ENCODE measurements at places on chromosomes 6 and 20. TPM values are rescaled to one million over a fixed set of nuclear protein-coding genes. Genes with fewer than 3 reads are reported as not detected.

The RNF182 gene
- total RNA-seq = 1.9 TPM

The LY6G6F gene
- not detected for total RNA-seq

DNA sequence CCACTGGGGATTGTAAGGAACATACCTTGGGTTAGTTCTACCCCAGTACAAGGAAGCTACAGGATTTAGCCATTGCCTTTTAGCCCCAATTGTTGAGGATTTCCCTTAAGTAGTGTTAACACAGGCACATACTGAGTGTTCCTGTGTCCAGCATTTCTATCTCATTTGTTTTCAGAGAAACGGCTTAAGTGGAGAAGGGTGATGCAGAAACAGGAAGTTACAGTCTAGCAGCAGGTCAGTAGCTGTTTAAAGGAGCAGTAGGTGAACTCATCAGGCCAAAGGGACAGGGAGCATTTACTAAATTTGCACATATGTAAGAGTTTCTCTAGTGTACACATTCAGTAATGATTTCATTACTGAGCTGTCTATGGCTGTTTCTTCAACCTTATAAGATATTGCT lies 644.2 kb upstream of the GJE1 start:
- no peaks in the 10 kb centered on the region for H3K36me3 ChIP-seq
- no peaks in the 10 kb centered on the region for H3K4me1 ChIP-seq
- no peak overlapping the region for H3K4me3 ChIP-seq
- no peak overlapping the region for H3K27ac ChIP-seq
- DNase-seq = no peak

- no peaks in the 10 kb centered on the region for H3K36me3 ChIP-seq
- no peak for DNase-seq
- peaks cover 1% of the 10 kb centered on the region for H3K4me1 ChIP-seq
- H3K27ac ChIP-seq = no peak overlapping the region
Observed at GRCh38 chr20:17501701-17502100, 29.5 kb downstream of the BFSP1 start.

The NKAIN4 gene
- 0.60 TPM for total RNA-seq

GRCh38 chr20:5160882-5161281 lies 34.1 kb downstream of the CDS2 start:
- H3K36me3 ChIP-seq = no peaks in the 10 kb centered on the region
- H3K4me3 ChIP-seq = no peak overlapping the region

DNA sequence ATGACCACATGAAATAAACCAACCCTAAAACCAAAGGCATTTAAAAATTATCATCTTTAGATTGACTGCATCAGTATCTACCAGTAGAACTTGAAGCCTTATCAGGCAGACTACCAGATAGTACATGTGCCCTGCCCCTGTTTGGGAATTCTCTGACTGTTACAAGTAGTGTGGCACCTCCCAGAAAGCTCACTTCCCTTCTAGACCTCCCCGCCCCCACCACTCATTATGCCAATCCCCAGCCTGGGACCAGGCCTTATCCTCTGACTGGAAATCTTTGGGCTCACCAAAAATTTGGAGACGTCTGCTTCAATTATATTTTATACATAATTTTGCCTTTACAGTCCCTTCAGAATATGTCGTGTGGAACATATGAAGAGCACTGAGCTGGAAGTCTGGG lies 155.6 kb downstream of the TFAP2B start:
- no peak for DNase-seq
- H3K36me3 ChIP-seq = no peaks in the 10 kb centered on the region
- H3K27ac ChIP-seq = no peak overlapping the region
- H3K27me3 ChIP-seq = peaks cover 4% of the 10 kb centered on the region
- H3K4me1 ChIP-seq = peaks cover 16% of the 10 kb centered on the region

- H3K4me1 ChIP-seq = peaks cover 2% of the 10 kb centered on the region
- peaks cover 2% of the 10 kb centered on the region for H3K36me3 ChIP-seq
- H3K4me3 ChIP-seq = no peak overlapping the region
- H3K27ac ChIP-seq = no peak overlapping the region
- no peaks in the 10 kb centered on the region for H3K27me3 ChIP-seq
Observed at GRCh38 chr20:44388466-44389023, 33.0 kb downstream of the HNF4A start.

DNA sequence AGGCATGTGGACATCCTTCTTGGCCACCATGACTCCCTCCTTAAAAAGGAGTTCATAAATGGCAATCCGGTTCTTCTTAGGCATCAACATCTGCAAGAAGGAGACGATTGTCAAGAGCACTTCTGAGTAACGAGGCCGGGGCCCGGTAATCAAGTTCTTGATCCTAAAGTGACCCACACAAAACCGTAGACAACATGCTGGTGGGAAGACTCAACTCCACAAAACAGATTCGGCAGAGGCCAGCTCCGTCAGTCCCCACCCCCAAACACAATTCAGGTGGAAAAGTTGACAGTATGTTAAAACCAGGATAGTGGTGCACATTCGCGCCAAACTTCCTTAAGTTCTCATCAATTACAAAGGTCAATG lies 754 bp downstream of the RPS10 start:
- no peaks in the 10 kb centered on the region for H3K27me3 ChIP-seq
- peak overlapping the region; percentile 100 for H3K27ac ChIP-seq
- no peak for DNase-seq
- peaks cover 9% of the 10 kb centered on the region for H3K4me1 ChIP-seq
- peak overlapping the region; percentile 98 for H3K4me3 ChIP-seq

DNA sequence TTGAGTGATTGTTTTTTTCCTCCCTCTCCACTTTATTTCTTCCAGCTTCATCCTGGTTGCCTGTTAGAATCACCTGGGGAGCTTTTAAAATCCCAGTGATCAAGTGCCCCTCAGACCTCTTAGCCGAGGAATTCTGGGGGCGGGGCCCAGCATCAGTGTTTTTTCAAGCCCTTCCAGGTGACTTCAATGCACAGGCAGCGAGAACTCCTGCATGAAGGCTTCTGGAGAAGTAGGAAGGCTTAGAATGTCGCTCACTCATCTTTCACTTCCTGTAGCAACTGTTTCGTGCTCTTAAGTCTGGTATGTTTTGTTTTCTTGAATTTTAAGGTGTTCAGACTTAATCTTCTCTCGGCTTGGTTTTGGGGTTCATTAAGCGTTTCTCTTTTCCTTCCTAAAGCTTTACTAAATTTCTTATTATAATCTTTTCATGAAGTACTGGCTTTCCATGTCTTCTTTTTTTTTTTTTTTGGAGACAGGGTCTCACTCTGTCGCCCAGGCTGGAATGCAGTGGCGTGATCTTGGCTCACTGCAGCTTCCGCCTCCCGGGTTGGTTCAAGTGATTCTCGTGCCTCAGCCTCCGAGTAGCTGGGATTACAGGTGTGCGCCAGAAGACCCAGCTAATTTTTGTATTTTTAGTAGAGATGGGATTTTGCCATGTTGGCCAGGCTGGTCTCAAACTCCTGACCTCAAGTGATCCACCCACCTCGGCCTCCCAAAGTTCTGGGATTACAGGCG lies 30.9 kb upstream of the TULP1 start:
- DNase-seq = no peak
- no peaks in the 10 kb centered on the region for H3K36me3 ChIP-seq
- no peak overlapping the region for H3K4me3 ChIP-seq
- no peak overlapping the region for H3K27ac ChIP-seq

GRCh38 chr6:113690281-113691259 lies 166.6 kb upstream of the MARCKS start:
- peaks cover 10% of the 10 kb centered on the region for H3K4me1 ChIP-seq
- peaks cover 10% of the 10 kb centered on the region for H3K27me3 ChIP-seq
- no peak overlapping the region for H3K4me3 ChIP-seq
- no peak overlapping the region for H3K27ac ChIP-seq

DNA sequence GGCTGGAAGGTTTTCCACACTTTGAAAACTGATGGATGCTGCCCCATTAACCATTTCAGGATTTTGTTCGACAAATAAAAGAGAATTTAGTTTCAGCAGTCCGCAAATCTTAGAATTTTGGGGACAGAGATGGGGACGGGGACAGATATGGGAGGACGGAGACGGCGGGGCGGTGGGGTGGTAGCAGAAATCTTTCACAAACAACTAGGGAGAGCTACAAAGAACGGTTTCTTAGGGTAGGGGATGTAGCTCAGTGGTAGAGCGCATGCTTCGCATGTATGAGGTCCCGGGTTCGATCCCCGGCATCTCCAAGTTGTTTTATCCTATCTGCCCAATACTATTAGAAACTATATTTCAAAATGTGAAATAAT lies 15.1 kb downstream of the HMGN4 start:
- no peak overlapping the region for H3K27ac ChIP-seq
- DNase-seq = peak; percentile 57
- no peak overlapping the region for H3K4me3 ChIP-seq
- peaks cover 11% of the 10 kb centered on the region for H3K27me3 ChIP-seq
- peaks cover 4% of the 10 kb centered on the region for H3K4me1 ChIP-seq

GRCh38 chr6:164144316-164144715 lies 729.8 kb downstream of the QKI start:
- no peaks in the 10 kb centered on the region for H3K36me3 ChIP-seq
- H3K27ac ChIP-seq = peak overlapping the region; percentile 14
- H3K4me1 ChIP-seq = no peaks in the 10 kb centered on the region
- H3K4me3 ChIP-seq = no peak overlapping the region
- no peaks in the 10 kb centered on the region for H3K27me3 ChIP-seq

The CCDC167 gene
- total RNA-seq = 44.1 TPM

- peaks cover 9% of the 10 kb centered on the region for H3K36me3 ChIP-seq
- no peak overlapping the region for H3K4me3 ChIP-seq
- no peak overlapping the region for H3K27ac ChIP-seq
- no peaks in the 10 kb centered on the region for H3K27me3 ChIP-seq
- H3K4me1 ChIP-seq = peaks cover 10% of the 10 kb centered on the region
Observed at GRCh38 chr6:165556116-165556843, 106.8 kb downstream of the PDE10A start.

DNA sequence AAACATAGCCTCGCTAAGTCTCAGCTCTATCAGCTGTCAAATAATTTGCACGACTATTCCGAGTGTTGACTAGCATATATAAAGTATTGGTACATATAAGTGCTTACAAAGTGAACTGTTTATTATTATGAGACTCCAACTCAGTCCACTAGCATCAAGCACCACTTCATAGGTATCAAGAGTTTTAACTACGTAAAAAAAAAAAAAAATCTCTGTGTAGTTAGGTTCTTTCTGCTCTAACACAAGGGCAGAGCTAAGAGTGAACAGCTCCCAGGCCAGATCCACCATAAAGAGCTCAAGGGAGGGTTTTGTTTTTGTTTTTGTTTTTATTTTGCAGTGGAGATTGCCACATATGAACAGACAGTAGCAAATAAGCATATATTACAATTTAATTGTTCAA lies 309.8 kb upstream of the SGK1 start:
- no peak for DNase-seq
- H3K27me3 ChIP-seq = peaks cover 12% of the 10 kb centered on the region
- no peaks in the 10 kb centered on the region for H3K36me3 ChIP-seq
- peaks cover 4% of the 10 kb centered on the region for H3K4me1 ChIP-seq

- no peak for DNase-seq
- H3K27ac ChIP-seq = no peak overlapping the region
- H3K27me3 ChIP-seq = no peaks in the 10 kb centered on the region
- H3K4me3 ChIP-seq = no peak overlapping the region
- H3K36me3 ChIP-seq = peaks cover 1% of the 10 kb centered on the region
Observed at GRCh38 chr6:23851522-23851921, 274.5 kb upstream of the NRSN1 start.

The KHDC1L gene
- not detected for total RNA-seq

The EYA4 gene
- 0.33 TPM for total RNA-seq

GRCh38 chr6:79943133-79943532 lies 4.2 kb downstream of the ELOVL4 start:
- H3K27ac ChIP-seq = no peak overlapping the region
- H3K4me1 ChIP-seq = peaks cover 9% of the 10 kb centered on the region
- DNase-seq = no peak
- H3K27me3 ChIP-seq = peaks cover 19% of the 10 kb centered on the region
- no peak overlapping the region for H3K4me3 ChIP-seq

The REM1 gene
- not detected for total RNA-seq

- no peak overlapping the region for H3K27ac ChIP-seq
- no peaks in the 10 kb centered on the region for H3K36me3 ChIP-seq
- no peaks in the 10 kb centered on the region for H3K4me1 ChIP-seq
- no peaks in the 10 kb centered on the region for H3K27me3 ChIP-seq
- DNase-seq = no peak
Observed at GRCh38 chr20:9102456-9102855, 33.6 kb downstream of the PLCB4 start.

GRCh38 chr20:46772901-46773300 lies 63.5 kb downstream of the SLC2A10 start:
- H3K36me3 ChIP-seq = no peaks in the 10 kb centered on the region
- H3K27ac ChIP-seq = no peak overlapping the region
- peaks cover 12% of the 10 kb centered on the region for H3K27me3 ChIP-seq
- DNase-seq = no peak

DNA sequence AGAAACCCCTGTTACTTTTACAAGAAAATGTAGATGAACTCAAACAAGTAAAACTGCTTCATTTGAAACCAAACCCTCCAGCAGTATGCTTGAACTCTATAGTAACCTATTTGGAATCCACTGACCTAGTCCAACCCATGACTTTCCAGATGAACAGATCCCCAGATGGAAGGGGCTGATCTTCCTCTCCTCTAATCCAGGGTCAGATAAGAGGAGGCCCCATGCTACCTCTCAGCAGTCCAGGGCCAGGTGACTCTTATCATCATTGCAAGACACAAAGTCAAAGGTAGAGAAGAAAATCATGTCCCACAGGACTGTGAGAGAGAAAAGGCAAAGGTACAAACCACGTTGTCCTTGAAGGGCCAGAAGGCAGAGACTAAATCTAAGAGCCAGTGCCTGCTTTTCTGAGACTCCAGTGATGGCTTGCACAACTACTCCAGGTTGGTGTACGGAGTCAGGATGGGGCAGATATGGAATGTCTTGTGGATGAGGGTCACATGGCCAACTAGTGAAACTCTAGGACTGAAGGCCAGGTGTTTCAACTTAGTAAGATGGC lies 81.4 kb upstream of the MYLIP start:
- H3K36me3 ChIP-seq = no peaks in the 10 kb centered on the region
- DNase-seq = no peak
- H3K27ac ChIP-seq = no peak overlapping the region

GRCh38 chr6:64100702-64101303 lies 465.2 kb downstream of the PHF3 start:
- H3K27me3 ChIP-seq = peaks cover 6% of the 10 kb centered on the region
- DNase-seq = no peak
- H3K36me3 ChIP-seq = no peaks in the 10 kb centered on the region
- no peak overlapping the region for H3K4me3 ChIP-seq
- H3K27ac ChIP-seq = no peak overlapping the region
- no peaks in the 10 kb centered on the region for H3K4me1 ChIP-seq

DNA sequence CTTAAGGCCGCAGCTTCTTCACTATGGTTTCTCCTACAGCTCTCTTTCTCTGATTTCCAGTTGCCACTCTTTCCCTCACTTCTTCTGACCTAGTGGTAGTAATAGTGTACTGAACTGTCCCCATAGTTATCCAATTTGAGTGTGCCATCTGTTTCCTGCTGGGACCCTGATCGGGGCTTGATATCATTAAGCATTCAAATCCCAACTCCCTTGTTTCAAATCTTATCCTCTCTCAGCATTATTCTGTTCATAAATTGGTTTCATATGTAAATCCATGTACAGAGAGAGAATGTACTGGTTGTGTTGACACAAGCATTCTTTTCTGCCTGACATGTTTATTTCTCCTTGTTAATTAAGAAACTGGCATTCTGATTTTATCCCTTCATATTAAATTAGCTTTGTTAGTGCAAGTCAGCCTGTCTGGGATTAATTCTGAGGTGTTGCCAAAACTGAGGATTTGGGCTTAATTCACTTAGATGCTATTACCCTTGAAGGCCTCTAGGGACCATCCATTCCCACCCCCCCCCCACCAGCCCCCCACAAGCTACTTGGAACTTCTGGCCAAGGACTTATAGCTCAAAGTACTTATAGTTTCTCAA lies 84.6 kb upstream of the PROKR2 start:
- no peaks in the 10 kb centered on the region for H3K4me1 ChIP-seq
- no peak overlapping the region for H3K27ac ChIP-seq
- H3K36me3 ChIP-seq = no peaks in the 10 kb centered on the region
- peaks cover 23% of the 10 kb centered on the region for H3K27me3 ChIP-seq
- H3K4me3 ChIP-seq = no peak overlapping the region

GRCh38 chr6:13565921-13566320 lies 8.5 kb upstream of the SIRT5 start:
- no peaks in the 10 kb centered on the region for H3K4me1 ChIP-seq
- H3K27ac ChIP-seq = no peak overlapping the region
- no peaks in the 10 kb centered on the region for H3K36me3 ChIP-seq
- no peak for DNase-seq
- no peak overlapping the region for H3K4me3 ChIP-seq
